Stimulated activated CD4-positive, alpha-beta T cell treated with anti-CD3 and anti-CD28 coated beads, Interleukin-1b, Interleukin-23, amount 100 ng/mL, for 24 hours (primary cell): ENCODE measurements at places on chromosomes 13 and 19.

DNA sequence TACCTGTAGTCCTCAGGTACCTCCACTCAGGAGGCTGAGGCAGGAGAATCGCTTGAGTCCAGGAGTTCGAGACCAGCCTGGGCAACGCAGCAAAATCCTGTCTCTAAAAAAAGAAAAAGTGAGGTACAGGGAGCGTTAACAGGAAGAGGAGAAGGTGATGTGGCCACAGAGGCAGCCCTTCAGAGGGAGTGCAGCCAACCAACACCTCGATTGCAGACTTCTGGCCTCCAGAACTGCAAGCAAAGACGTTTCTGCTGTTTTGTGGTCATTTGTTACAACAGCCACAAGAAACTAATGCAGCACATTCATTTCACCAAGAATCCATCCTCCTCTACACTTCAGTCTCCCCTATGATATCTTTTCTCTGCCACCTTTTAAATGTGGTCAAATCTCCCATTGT is 145.2 kb downstream of the USP12 start:
- no peak for DNase-seq

GRCh38 chr13:27792393-27793218 is at the start of gene GSX1:
Gene GSX1, plus strand, starts transcription at chr13:27792483. Its CDS starts 208 bp downstream, at chr13:27792691.
- no peak for DNase-seq

DNA sequence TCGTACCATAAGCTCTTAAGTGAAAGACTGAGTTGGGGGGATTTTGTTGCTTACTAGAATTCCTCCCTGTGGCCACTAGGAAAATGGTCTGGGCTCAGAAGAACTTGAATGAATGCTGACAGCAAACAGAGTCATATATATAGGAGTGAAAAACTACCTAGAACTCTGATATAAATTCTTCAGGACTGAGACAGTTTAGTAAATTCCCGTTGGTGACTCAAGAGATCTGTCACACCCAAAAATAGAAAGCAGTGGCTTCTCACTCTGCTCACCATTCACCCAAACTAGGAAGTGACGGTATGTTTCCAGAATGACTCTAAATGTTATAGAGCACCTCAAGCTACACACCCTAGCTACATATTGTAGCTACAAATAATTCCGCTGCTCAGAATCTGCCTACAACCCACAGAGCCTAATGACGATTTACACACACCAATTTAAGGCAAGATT is 116.2 kb downstream of the TBC1D4 start:
- no peak for DNase-seq

- no peak for DNase-seq
These were observed at the start of gene ELANE for GRCh38 chr19:852136-853013. Gene ELANE, plus strand, starts transcription at chr19:852303. Its CDS starts 26 bp downstream, at chr19:852329.

DNA sequence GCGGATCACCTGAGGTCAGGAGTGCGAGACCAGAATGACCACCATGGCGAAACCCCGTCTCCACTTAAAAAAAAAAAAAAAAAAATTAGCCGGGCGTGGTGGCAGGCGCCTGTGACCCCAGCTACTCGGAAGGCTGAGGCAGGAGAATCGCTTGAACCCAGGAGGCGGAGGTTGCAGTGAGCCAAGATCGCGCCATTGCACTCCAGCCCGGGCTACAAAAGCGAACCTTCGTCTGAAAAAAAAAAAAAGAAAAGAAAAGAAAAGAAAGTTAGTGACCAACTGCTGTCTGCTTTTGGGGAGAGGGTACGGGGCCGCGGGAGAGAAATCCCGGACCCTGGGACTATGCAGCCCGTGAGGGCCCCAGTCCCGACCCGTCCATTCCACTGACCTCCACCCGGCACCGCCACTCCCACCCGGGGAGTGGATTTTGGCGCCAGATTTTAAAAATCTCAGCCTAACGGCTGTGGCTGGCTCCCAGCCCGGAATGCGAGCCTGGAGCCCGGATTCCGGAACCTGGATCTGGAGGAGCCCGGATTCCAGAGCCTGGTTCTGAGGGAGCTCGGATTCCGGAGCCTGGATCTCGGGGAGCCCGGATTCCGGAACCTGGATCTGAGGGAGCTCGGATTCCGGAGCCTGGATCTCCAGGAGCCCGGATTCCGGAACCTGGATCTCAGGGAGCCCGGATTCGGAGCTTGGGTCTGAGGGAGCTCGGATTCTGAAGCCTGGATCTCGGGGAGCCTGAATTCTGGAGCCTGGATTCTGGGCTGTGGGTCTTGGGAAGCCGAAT is 6.1 kb upstream of the LMNB2 start:
- DNase-seq, result no peak

DNA sequence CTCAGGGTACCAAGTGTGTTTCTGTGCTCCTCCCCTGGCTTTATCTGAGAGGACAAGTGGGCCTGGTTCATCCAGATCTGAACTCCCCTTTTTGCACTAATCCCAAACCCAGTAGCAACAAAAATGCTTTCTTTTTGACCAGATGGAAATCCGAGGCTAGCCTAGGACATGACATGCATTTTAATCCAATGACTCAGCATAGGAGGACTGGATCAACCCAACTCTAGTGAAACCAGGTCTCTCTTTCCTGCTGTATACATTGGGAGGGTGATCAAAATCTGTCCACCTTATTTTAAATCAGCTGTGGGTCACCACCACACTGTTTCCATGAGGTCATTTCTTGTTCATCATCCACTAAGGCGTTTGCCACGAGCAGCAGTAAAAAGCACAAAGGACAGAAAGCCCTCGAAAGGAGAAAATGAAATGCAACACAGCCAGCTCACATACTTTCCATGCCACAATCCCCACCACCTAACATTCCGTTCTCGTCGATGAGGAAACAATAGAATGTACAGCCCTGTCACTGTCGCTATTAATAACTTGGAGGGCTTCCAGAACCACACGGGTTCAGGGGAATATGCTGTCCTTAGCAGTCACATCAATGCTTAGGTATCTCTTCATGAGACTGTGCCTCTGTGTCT is 543.0 kb downstream of the IRS2 start:
- DNase-seq, result no peak

DNA sequence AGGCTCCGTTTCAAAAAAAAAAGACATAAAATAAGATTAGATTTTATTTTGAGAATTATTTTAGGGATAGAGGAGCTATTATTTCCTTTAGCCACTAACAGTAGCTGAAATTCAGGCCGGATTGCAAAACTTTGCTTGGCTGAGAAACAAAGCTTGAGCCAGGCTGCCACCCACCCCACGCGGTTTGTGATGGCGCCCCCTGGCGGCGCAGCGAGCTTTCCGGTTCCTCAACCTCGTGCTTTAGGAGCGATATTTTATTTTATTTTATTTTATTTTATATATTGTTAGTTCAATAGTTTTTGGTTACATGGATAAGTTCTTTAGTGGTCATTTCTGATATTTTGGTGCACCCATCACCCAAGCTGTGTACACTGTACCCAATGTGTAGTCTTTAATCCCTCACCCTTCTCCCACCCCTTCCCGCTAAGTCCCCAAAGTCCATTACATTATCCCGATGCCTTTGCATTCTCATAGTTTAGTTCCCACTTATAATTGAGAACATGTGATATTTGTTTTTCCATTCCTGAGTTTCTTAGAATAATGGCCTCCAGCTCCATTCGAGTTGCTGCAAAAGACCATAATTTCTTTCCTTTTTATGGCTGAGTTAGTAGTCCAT is 19.8 kb upstream of the CEACAM4 start:
- peak; percentile 46 for DNase-seq

- no peak for DNase-seq
These were observed 361.9 kb upstream of the GPC6 start for GRCh38 chr13:92864584-92865284.
